ENCODE measurements at places on chromosomes 7 and 10.

DNA sequence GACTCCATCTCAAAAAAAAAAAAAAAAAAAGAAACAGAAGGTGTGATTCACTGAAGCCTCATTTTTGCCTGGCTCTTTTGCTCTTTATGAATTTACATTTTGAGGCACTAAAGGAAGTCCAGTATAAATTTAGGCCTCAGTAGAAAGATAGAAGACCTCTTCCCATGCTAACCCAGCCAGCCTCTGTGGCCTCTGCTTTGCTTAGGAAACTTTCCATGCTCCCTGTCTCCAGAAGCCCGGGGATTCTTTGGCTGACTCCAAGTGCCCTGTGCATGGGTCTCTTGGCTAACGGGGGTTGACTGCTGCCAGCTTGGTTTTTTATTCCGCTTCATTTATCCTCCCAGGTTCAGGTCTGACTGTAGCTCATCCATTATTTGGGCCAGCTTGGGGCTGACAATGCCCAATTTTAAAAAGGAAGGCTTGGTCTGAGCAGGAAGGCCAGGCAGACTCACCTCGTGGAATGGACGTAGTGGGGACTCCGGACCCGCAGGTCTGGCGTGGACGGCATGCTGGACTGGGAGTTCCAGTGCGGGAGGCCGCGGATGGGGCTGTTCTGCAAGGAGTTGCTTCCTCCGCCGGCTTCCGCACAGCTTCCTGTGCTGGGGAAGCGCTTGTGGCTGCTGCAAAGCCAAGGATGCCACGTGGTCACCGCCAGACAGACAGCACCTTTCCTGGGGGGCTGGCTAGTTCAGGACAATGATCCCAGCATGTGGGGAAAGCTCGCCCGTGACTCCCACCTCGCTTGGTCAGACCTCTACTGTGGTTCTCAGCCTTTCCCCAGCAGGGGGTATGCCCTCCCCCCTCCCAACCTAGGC lies 72.3 kb downstream of the PRPF18 start:
- DNase-seq, result no peak

DNA sequence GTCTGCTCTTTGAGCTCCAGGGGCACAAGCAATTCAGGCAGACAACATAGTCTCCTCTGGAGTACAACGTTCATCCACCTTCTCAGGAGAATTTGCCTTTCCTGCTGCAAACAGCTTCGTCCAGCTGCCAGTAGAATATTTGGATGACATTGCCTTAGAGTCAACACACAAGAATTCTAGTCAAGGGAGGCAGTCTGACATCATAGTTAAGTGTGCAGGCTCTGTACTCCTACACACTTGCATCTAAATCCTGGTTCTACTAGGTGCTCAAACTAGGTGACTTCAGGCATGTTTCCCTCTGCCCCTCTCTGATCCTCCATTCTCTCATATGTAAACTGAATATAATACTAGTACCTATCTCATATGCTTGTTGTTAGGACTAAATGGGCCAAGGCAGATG lies 314.8 kb downstream of the HPSE2 start:
- no peak for DNase-seq

- DNase-seq, result no peak
Observed at GRCh38 chr7:150317748-150318444, 5.3 kb upstream of the LRRC61 start.

- DNase-seq, result peak; percentile 23
Observed at GRCh38 chr7:32070406-32071360, at the start of gene PDE1C. PDE1C (minus strand) TSS chr7:32070407.

DNA sequence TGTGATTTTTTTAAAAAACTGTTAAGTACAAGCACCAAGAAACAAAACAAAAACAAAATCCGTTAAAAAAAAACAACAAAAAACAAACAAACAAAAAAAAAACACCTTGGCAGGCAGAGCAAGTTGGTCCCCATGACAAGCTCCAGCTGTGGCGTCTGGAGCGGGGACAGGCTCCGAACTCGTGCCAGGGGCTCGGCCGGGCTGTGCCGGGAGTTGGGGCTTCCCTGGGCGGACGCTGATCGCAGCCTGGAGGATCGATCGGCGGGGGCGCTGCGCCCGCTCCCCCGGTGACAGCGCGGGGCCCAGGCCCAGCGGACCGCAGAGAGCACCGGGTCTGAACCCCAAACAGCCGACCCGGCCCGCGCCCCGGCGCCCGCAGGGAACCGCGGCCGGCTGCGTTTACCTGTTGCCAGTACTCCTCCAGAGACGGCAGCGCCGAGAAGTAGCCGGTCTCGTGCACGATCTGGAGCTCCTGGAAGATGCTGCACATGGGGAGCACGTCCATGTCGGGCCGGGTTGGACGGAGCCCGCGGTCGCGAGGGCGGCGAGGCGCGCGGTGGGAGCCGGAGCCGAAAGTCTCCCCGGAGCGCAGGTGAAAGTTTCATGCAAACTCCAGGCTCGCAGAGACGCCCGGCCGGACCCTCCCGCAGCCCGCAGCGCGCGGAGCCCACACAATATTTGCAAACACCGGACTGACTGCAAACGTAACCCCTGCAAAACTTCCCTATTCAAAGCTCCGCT lies at the start of gene KLF6:
Gene KLF6 (minus strand): TSS at position 700 of the 741 bp plus-strand sequence. CDS start 195 bp downstream, at position 505.
- DNase-seq, result peak; percentile 79
